ENCODE measurements at places on chromosomes 11 and 22.

- DNase-seq, result peak; percentile 61
Measured at GRCh38 chr11:117426297-117426685, 98.6 kb downstream of the CEP164 start.

DNA sequence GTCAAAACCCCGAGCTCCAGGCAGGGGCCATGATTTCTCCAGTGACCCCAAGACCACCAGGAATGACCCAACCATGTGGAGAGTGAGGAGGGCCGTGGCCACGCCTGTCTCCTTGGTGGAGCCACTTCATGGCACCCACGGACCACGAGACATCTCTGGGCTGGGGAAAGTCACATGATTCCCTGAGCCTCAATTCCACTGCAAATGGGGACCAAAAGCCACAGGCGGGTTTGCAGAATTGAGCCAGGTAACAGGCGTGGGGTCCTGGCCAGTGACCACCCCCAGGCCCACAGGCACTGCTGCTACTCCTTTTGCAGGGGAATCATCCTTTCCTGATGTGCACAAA, 178.9 kb downstream of the CTTN start:
- no peak for DNase-seq

DNA sequence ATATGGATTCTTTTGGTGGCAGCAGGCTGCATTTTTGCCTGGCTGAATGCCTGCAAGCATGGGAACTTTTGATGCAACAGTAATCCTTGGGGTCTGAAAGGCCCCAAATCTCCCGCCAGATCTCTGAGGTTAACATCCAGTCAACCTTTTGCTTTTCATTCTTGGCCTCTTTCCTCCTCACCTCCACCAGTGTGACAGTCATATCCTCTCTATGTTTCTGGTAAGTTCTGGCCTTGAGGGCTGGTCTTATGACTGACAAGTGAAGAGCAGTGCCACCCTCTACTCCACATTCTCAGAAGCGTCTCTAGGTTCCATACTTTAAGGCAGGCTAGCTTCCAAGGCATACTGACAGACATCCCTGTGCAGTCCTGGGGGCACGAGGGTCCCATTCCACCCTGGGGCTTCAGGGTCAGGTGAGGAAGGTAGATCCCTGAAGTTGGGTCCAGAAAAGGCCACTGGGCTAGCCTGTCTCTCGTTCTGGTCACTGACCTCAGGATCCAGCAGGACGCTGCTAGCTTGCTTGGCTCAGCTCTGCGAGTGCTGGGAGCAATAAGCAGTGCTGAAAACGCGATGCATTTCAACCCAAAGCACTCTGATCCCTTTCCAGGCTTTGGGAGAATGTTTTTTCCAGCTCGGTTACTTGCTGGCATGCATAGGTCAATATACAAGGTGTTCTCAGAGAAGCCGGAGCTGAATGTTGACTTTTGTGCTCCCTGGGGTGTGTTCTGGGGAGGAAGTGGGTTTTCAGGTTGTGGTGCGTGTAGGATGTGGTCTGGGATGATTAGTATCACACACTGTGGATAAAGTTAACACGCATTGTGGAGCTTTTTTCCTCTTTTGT, 75.2 kb downstream of the PTPRJ start:
- DNase-seq, result peak; percentile 14

DNA sequence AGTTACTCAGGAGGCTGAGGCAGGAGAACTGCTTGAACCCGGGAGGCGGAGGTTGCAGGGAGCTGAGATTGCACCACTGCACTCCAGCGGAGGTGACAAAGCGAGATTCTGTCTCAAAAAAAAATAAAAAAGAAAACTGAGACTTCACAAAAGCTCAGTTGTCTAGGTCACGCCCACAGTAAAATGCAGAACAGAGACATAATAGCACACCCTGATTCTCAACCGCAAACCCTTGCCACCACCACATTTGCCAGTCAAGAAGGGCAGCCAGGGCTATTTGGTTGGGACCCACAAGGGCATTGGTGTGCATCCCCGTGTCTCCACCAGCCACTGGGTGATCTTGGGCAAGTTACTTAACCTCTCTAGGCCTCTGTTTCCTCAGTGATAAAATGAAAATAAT, 25.4 kb downstream of the CREB3L1 start:
- no peak for DNase-seq

All from stimulated activated CD8-positive, alpha-beta memory T cell treated with anti-CD3 and anti-CD28 coated beads, Interleukin-7, amount 100 ng/mL, for 24 hours (primary cell).